SJSA1 (cell line): ENCODE measurements at places on chromosomes 11 and 22. TPM values are rescaled to one million over a fixed set of nuclear protein-coding genes. Genes with fewer than 3 reads are reported as not detected.

The TRIM48 gene
- not detected in 2 replicates for total RNA-seq

The SYT9 gene
- not detected in 2 replicates for total RNA-seq

The OR6A2 gene
- total RNA-seq = not detected in 2 replicates

The GALNT18 gene
- 1.5 and 6.6 TPM in 2 replicates for total RNA-seq

The USP2 gene
- 0.21 TPM in 1 of 2 replicates, not detected in the other for total RNA-seq

The OR51E2 gene
- total RNA-seq = 0.09 and 0.21 TPM in 2 replicates

The PLA2G3 gene
- not detected in 2 replicates for total RNA-seq

The FAT3 gene
- total RNA-seq = 0.16 and 0.32 TPM in 2 replicates

The ST14 gene
- total RNA-seq = not detected in 2 replicates

The CNGA4 gene
- not detected in 2 replicates for total RNA-seq

The ARHGAP8 gene
- not detected in 2 replicates for total RNA-seq

The TBX1 gene
- total RNA-seq = 0.31 and 0.61 TPM in 2 replicates

The SLC25A1 gene
- 118 and 132 TPM in 2 replicates for total RNA-seq

The MYO18B gene
- total RNA-seq = 0.11 and 0.63 TPM in 2 replicates

The FOLH1 gene
- total RNA-seq = not detected in 2 replicates

The THYN1 gene
- 24.7 and 34.7 TPM in 2 replicates for total RNA-seq

The RASSF10 gene
- not detected in 2 replicates for total RNA-seq
